ENCODE measurements at places on chromosomes 7 and 10.

DNA sequence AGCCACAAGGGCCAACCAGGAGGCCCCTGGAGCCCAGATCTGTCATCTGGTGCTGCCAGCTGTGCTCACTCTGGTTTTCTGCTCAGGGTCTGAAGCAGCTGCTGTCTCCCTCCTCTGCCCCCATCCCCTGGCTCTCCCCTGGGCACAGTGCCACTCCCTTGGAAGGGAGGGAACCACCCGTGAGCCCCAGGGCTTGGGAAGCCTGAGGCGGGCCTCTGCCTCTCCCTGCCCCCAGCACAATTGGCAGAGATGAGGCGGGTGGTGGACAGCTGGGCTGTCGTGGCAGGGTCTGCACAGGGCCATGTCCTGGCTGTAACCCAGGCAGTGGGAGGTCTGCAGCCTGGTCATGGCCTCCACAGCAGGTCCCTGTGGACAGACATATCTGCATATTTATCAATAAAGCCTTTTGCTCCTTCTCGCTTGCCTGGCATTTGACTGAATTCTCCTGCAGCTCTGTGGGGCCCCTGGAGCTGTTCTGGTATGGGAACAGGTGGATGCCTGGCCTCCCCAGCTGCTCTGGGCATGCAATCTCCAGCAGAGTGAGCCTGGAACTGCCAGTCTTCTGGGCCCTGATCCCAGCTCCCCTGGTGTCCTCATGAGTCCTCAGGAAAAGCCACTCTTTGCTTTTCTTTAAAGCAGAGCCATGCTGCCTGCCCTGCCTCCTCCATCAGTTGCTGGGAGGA, 1.6 kb upstream of the ANKRD2 start:
- DNase-seq = no peak

- no peak for DNase-seq
Observed at GRCh38 chr7:155804431-155804831, 7.8 kb downstream of the SHH start.

DNA sequence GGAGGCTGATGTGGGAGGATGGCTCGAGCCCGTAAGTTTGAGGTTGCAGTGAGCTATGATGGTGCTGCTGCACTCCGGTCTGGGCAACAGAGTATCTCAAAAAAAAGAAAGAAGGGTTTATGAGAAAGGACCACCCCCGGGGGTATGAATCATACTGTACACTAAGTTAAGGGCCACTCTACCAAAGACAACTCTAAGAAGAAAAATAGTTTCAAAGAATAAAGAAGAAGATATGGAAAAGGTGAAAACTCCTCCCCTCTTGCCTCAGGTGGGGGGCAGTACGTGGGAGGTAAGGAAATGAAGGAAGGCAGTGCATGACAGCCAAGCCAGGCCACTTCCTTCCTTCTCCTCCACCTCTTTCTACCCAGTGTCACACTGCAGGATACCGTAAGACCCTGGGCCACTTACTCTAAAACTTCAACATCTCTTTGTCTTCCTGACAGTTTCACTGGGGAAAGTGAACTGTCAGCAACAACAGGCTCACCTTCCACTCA, 61.3 kb downstream of the PIP4K2A start:
- no peak for DNase-seq

- no peak for DNase-seq
Observed at GRCh38 chr7:151927011-151927410, 29.2 kb upstream of the GALNTL5 start.

- no peak for DNase-seq
Observed at GRCh38 chr10:93147281-93147680, 73.6 kb downstream of the CYP26A1 start.

DNA sequence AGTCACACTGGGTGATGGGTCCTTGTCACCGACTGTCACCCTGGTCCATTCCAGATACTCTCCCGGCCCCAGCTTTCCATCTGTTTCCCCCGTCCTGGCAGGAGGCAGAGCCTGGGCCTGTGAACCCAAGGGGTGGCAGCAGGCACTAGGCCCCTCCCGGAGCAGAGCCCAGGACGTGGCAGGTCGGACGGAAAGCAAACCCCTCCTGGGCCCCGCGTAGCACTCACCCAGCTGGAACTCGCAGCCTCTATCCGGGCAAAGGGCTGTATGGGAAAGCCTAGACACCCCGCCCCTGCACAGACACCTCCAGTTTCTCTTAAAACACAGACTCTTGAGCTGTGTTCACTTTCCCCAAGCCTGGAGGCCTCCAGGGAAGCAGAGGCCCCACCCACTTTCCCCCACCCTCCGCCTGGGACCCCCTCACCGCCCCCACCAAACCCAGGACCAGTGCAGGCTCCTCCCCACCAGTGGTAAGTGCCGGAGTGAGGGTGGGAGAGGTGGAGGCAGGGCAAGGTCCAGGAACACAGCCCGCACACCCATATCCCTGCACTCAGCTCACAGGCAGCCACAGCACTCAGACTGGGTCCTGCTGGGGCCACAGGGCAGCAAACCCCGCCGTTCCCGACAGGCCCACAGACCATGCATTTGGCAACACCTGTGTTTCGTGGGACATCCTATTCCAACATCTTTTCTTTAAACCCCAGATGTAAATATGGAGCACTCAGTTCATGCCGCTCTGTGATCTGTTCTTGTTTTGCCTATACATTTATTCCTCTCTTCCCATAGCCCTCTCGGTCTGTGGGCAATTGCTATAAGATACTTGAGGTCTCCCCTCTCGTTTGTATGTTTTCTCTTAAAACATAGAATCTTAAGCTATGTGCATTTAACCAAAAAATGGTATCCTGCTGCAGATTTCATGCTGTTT, 98.2 kb upstream of the PDGFA start:
- no peak for DNase-seq
